Fibroblast of lung (primary cell): ENCODE measurements at places on chromosomes 1 and 21. TPM values are rescaled to one million over a fixed set of nuclear protein-coding genes. Genes with fewer than 3 reads are reported as not detected.
A peak's percentile ranks its signal among the peaks of the same experiment; 100 is the strongest.

- peak; percentile 94 for DNase-seq
Measured at GRCh38 chr1:186102547-186103148, 272.4 kb downstream of the TPR start.

- DNase-seq = no peak
Measured at GRCh38 chr1:55938376-55938850, 641.0 kb downstream of the PLPP3 start.

- peak; percentile 53 for DNase-seq
Measured at GRCh38 chr21:26513212-26513611, 59.9 kb downstream of the CYYR1 start.

GRCh38 chr1:80392529-80392928, 1386.0 kb upstream of the ADGRL4 start:
- peak; percentile 49 for DNase-seq

DNA sequence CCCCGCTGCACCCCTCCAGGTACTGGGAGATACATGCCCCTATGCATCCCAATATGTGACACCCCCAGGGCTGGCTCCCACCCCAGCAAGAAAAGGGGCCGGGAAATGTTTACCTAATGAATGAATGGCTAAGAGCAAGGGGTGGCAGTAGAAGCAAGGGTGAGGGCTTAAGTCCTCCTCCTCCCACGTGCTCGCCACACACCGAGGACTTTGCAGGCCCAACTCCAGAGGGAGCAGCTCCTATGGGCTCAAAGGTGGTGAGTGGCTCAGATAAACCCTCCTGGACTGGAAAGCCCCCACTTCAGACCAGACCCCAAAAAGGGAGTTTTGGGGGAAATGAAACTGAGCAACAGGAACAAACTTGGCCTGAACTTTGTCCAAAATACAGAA, 11.4 kb downstream of the SLC45A3 start:
- no peak for DNase-seq

CSF3R gene
- not detected in 2 replicates for polyA plus RNA-seq

HSF2BP gene
- 0.60 and 0.70 TPM in 2 replicates for polyA plus RNA-seq
